Stimulated activated CD8-positive, alpha-beta memory T cell treated with anti-CD3 and anti-CD28 coated beads, Interleukin-4, amount 100 ng/mL, for 4 hours (primary cell): ENCODE measurements at places on chromosomes 1 and 21.

DNA sequence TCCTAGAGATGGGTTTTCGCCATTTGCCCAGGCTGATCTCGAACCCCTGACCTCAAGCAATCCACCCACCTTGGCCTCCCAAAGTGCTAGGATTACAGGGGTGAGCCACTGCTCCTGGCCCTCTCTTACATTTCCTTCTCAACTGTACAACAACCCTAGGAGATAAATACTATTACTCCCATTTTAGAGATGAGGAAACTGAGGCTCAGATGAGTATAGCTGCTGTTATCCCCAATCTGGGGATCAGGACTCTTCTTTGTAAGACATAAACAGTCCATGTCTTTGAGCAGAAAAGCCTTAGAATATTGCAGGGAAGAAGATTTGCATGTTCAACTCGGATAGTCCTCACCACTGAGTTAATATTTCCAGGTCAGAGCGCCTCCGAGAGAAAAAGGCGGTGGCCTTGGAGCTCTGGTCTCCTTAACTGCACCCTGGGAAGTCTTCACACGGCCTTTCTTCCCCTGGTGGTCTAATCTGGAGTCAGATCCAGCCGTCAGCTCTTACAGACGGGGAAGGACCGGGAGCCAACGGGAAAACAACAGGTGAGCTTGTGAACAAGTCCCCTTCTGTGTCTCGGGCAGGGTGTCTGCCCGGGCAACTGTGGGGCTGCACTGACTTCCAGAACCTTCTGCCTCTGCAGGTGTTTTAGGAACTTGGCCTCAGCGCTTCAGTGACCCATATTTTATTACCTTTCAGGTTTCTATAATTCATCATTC is 5.9 kb upstream of the OLIG1 start:
- DNase-seq, result no peak

DNA sequence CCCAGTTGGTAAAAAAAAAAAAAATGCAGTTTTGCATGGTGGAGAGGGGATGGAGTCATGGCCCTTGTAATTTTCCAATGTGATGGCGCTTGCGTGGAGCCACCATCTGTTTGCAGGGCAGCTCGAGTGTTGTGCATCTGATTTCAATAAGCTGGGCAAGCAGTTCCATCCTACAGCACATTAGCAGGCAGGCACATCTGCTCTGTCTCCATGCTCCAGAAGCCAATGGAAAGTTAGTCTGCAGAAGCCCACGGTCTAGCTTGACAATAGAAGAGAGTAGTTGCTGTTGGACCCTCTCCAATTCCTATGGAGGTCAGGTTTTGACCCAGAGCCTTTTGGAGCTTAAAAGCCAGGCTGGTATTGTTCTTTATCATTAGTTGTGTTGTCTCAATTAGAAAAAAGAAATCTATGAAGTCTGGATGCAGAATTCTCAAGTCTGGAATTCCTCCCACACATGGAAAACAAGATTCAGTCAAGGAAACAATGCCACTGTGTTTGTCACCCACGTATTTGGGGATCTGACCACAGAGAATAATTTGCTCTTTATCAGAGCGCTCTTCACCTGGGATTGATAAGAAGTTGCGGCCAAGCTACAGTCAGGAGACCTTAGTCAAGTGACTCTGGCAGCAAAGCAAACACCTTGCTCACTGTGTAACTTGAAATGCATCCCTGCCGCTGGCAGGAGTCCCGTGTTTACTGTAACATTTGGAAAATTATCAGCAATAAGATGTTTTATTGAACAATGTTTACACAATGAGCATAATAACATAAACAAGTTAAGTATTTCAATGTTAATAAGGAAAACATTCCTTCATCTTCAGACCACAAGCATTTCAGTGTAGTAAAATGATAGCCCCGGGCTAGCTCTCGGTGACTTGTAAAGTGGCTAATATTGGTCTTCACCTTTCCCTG is 20.7 kb downstream of the NGF start:
- DNase-seq, result no peak

DNA sequence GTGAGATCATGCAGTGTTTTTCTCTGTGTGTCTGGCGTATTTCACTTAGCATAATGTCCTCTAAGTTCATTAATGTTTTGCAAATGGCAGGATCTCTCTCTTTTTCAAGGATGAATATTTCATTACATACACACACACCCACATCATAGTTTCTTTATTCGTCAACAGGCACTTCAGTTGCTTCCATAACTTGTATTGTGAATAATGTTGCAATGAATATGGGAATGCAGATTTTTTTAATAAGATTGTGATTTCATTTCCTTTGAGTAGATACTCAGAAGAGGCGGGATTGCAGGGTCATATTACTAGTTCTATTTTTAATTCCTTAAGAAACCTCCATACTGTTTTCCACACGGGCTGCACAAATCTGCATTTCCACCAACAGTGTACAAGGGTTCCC is 134.0 kb downstream of the CLEC20A start:
- DNase-seq, result no peak

DNA sequence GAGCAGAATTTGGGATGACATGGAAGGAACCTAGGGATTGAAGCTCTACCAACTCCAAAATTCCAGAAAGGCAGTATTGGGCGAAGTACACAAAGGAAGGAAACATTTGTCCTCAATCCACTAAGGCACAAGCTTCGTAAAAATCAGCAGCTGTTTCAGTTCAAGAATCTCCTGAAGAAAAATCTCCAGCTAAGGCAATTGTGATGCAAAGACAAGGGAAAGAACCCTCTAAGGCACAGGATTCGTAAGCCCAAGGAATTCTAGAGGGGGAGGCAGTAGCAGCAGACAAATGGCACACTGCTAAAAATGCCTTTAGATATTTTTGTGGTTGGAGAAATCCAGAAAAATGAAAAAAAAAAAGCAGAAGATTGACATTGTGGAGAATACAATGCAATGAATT is 64.5 kb upstream of the PLPPR5 start:
- no peak for DNase-seq

DNA sequence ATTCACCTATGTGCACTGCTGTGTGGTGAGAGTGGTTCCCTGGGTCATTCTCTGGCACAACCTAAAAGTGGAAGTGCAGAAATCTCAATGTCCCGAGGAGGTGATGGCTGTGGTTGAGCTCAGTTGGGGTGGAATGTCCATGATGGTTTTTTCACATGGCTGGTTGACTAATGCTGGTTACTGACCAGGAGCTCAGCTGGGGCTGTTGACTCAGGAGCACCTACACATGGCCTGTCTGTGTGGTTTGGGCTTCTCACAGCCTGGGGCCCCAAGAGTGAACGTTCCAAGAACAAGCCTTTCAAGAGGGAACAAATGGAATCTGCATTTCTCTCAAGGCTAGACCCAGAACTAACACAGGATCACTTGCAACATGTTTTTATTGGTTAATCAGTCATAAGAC is 6.4 kb upstream of the KANK4 start:
- DNase-seq, result no peak

DNA sequence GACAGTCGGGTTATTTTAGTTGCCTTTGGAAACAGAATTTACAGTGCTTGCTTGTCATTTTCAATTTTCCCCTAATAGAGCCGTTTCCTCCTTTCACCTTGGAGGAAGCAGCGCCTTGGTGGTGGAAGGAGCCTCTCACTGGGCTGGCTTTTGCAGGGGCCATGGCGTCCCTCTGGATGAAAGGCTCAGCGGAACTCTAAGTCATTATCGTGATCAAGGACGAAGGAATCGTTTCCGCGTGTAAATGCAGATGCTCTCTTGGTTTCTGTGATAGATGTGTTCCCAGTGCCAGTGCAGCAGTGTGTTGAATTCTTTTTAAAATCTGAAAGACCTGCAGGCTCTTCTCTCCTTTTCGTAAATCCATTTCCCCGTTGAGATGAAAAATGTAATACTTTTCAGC is 126.2 kb upstream of the LMO4 start:
- DNase-seq, result no peak

- no peak for DNase-seq
Measured at GRCh38 chr1:107950464-107950863, 14.5 kb downstream of the VAV3 start.

- DNase-seq, result no peak
Measured at GRCh38 chr1:115118611-115119010, 29.3 kb upstream of the TSPAN2 start.

GRCh38 chr21:38814126-38815059 is 8.7 kb downstream of the ETS2 start:
- no peak for DNase-seq

DNA sequence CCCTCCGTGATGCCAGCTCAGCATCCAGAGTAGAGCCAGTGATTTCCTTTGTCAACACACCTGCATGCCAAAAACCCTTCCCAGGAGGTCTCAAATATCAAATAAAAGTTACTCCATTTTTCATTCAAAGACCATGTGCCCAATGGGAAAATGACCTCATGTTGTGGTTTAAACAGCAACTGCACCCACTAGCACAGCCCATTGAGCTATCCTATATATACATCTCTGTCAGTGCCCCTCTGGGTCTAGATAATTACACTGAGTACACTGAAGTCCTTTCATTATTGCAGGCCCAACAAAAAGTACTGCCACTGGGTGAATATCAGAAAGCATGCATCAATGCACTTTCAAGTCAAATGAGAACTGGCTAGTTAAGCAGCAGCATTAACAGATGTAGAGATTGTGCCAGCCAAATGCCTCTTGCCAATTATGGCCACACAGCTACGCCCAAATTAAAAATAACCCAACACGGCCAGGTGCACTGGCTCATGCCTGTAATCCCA is 117.7 kb downstream of the SLC45A1 start:
- no peak for DNase-seq

- DNase-seq, result no peak
Measured at GRCh38 chr1:243508303-243508713, 252.5 kb downstream of the SDCCAG8 start.
